Bronchial smooth muscle cell (primary cell): ENCODE measurements at places on chromosomes 11 and 22. TPM values are rescaled to one million over a fixed set of nuclear protein-coding genes. Genes with fewer than 3 reads are reported as not detected.

Gene TRIM6
- total RNA-seq: 2.5 and 3.8 TPM in 2 replicates

Gene BRSK2
- total RNA-seq: 0.16 and 0.86 TPM in 2 replicates

Gene SOX6
- 0.32 TPM in 1 of 2 replicates, not detected in the other for total RNA-seq

Gene NUCB2
- total RNA-seq: 85.2 and 119 TPM in 2 replicates

Gene DEUP1
- not detected in 2 replicates for total RNA-seq

Gene FGF19
- not detected in 2 replicates for total RNA-seq

Gene AQP11
- total RNA-seq: 3.9 and 4.4 TPM in 2 replicates

Gene SLC22A12
- total RNA-seq: not detected in 2 replicates

Gene CDC42EP2
- 15.6 and 33.7 TPM in 2 replicates for total RNA-seq

Gene RAPSN
- total RNA-seq: 0.16 and 0.34 TPM in 2 replicates

Gene OR52N5
- not detected in 2 replicates for total RNA-seq

Gene ARHGAP32
- 9.6 and 15.5 TPM in 2 replicates for total RNA-seq

Gene IFITM2
- total RNA-seq: 18.9 and 32.1 TPM in 2 replicates

Gene OR51E2
- under 0.01 TPM in 1 of 2 replicates, not detected in the other for total RNA-seq

Gene GGT5
- 1.2 and 2.2 TPM in 2 replicates for total RNA-seq

Gene MS4A1
- not detected in 2 replicates for total RNA-seq

Gene ELF5
- under 0.01 TPM in 1 of 2 replicates, not detected in the other for total RNA-seq
